ENCODE measurements at places on chromosomes 3 and 15. TPM values are rescaled to one million over a fixed set of nuclear protein-coding genes. Genes with fewer than 3 reads are reported as not detected.

Gene SLC28A1
- not detected for total RNA-seq

Gene CGGBP1
- total RNA-seq = 31.7 TPM

Gene NRG4
- total RNA-seq = not detected

Gene SLC7A14
- 0.60 TPM for total RNA-seq

Gene TMEM207
- total RNA-seq = not detected

Gene ACKR4
- 0.23 TPM for total RNA-seq

Gene P4HTM
- 26.0 TPM for total RNA-seq

Gene CFAP91
- total RNA-seq = not detected

Gene ASB14
- not detected for total RNA-seq

All from pericardium fibroblast (primary cell).